Type B pancreatic cell (in vitro differentiated cells): ENCODE measurements at places on chromosomes 2 and 18. TPM values are rescaled to one million over a fixed set of nuclear protein-coding genes. Genes with fewer than 3 reads are reported as not detected.

The SERPINB4 gene
- total RNA-seq = 0.17 TPM in 1 of 2 replicates, not detected in the other

The CRYGB gene
- total RNA-seq = not detected in 2 replicates

The PRKCE gene
- total RNA-seq = 9.5 and 21.2 TPM in 2 replicates

The KLF11 gene
- 11.8 and 13.1 TPM in 2 replicates for total RNA-seq

The DTNB gene
- 11.8 and 28.6 TPM in 2 replicates for total RNA-seq

The LONRF2 gene
- 4.5 and 8.9 TPM in 2 replicates for total RNA-seq

The CNGA3 gene
- 3.7 and 6.8 TPM in 2 replicates for total RNA-seq

The FAM237A gene
- total RNA-seq = not detected in 2 replicates

GRCh38 chr2:237389831-237390230, 24.1 kb downstream of the COL6A3 start:
- DNase-seq = no peak

DNA sequence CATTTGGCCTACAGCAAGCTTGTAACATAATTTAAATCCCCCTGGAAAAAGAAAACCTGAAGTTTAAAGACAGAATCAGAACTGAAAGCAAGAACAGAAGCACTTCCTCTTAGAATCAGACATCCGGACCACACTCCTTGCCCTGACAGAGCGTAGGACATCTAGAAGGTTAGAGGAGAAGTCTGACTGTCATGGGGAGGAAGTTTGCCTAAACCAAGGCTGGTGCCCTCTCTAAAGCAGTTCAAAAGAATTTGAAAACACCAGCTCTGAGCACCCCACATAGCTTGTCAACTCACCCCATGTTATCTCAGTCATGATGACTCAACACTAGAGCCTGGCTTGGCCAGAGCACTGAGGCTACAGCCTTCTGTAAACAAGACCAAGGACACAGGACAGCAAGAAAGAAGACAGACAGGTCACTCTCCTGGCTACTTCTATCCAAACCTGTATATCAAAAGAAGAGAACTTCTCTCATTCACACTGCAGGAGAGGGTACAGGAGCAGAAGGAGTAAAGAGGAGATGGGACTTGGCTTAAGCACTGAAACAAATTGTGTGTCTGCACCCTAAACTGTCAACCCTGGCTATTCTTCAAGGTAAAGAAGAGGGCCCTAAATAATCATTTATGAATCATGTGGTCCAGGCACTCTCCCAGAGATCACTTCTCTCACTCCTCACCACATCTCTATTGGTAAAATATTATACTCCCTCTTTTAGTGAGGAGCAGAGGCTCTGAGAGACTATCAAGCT, 198.6 kb downstream of the MEMO1 start:
- no peak for DNase-seq

DNA sequence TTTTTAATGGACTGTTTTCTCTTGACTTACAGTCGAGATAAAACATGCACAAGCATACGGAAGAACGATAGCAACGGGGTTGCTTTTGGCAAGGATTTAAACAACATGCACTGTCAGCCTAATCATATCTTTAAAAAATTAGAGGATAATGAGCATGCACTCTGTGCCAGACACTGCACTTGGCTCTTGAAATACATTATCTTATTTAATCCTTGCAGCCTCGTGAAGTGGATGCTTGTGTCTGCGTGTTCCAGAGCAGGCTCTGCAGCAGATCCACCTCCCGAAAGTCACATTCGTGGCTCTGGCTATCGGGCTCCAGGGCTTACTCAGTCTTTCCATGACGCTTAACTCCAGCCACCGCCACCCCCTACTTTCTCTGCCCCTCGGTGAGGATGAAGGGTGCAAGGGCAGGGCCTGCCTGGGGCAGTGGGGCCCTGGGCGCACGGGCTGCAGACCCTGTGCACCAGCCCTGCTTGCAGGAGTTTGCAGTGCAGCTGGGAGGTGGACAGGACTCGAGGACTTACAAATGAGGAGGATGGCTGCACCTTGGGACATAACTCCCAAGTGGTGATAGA, 61.7 kb downstream of the ACKR3 start:
- peak; percentile 36 for DNase-seq

DNA sequence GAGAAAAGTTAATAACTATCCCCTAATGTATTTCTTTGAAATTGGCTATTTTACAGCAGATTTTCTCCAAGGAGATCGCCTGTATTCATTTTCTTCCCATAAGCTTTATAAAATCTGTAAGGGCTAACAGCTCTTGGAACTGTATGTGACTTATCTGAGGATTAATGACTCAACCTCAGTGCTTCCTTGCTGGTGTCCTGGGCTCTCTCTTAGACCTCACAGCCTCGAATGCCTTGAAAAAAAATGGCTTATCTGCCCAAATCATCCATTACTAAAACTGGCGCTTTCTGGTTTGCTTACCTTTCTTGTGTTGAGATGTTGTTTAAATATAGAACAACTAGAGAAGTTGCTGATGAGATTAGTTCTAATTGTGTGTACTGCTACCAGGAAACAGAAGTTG, 713.6 kb downstream of the SLC4A3 start:
- no peak for DNase-seq
